ENCODE measurements at places on chromosomes 12 and 14. TPM values are rescaled to one million over a fixed set of nuclear protein-coding genes. Genes with fewer than 3 reads are reported as not detected.

GRCh38 chr14:67487937-67488893, at the start of gene TMEM229B:
TMEM229B (minus strand) TSS chr14:67488721; CDS start chr14:67473923, 14,798 bp downstream.
- no peak for DNase-seq

DNA sequence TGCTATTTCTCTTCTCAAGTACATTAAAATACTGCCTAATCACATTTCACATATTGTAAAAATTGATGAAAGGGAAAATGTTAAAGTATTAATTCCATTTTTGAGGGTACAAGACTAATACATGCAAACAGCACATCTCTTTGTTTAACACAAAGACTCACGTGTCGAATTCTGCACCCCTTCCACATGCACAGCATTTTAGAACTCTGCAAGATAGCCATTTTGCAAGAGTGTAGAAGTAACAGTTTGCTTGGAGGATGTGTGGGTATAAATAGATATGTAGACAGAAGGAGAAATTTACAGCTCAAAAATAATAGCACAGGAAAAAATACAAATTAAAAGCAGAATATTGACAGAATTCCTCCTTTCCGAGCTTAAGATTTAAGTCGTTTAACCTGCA, 2.5 kb downstream of the GRIN2B start:
- no peak for DNase-seq

GRCh38 chr12:89351489-89352241, 636 bp downstream of the DUSP6 start:
- no peak for DNase-seq

DNA sequence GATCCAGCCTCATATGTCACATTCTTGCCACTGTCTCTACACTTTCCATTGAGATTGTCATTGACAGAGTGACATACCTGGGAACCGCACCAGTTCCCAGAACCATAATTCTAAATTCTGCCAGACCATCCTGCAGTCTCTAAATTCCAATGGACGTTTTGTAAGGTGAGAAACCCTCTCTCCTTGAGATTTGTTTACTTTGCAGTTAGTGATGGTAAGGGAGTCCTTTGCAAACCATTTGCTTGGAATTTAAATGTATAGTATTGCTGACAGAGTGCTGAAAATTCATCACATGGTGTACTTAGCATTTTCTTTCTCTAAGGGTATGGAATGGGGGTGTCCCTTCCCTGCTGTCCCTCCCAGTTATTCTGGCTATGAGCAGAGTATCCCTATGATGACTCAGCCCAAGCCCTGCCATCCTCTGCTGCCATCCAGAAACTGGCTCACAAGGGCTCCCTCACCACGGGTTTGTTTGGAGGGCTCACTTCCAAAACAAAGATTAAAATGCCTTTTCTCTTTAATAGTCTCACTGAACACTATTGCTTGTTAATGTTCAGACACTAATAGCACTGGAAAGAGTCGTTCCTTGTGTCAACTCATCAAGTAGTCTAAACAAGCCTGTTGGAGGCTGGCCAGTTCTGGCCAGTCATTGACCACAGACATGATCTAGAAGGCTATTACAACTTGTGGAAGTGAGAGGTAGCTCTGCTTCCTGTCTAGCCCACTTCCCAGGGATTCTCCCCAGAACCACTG, 129.0 kb upstream of the HMGA2 start:
- DNase-seq, result no peak

- no peak for DNase-seq
Observed at GRCh38 chr12:123850246-123851134, 88.4 kb downstream of the DNAH10 start.

DNA sequence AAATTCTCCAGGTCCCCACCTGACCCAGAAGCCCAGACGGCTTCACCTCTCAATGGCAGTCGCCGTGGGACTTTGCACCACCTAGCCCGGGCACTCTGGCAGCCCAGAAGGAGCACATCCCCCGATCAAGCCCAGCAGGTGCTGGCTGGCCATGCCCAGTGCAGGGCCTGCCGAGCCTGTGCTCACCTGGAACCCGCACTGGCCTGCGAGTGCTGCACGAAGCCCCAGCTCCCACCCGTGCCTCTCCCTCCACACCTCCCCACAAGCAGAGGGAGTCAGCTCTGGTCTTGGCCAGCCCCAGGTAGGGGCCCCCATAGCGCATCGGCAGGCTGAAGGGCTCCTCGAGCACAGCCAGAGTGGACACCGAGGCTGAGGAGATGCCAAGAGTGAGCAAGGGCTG, 144.5 kb downstream of the NUBPL start:
- DNase-seq, result no peak

The OAS2 gene
- 14.0 TPM for total RNA-seq

GRCh38 chr12:105783983-105784947, 354.5 kb downstream of the NUAK1 start:
- no peak for DNase-seq

DNA sequence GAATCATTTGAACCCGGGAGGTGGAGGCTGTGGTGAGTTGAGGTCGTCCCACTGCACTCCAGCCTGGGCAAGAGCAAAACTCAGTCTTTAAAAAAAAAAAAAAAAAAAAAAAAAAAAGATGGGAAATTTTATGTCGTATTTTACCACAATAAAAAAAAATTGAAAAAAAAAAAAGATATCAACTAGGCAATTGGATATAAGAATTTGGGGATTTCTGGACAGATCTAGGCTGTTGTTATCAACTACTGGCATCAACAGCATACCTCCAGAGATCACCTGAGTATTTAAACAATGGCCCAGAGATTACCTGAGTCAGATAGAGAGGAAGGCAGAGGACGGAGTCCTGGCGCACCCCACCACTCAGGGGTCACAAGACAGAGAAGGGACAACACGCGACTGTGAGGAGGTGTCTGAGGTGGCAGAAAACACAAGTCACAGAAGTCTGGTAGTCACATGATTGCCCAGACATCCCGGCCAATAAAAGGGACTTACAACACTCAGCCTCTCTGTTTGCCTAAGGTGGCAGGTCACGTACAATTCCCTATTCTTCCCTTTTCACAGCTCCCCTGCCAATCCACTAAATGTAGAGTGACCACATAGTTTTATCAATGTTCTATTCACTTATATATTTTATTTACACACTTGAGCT, 1.8 kb downstream of the SPRING1 start:
- DNase-seq, result peak; percentile 80

GRCh38 chr12:71460850-71461609, 21.4 kb downstream of the LGR5 start:
- no peak for DNase-seq

DNA sequence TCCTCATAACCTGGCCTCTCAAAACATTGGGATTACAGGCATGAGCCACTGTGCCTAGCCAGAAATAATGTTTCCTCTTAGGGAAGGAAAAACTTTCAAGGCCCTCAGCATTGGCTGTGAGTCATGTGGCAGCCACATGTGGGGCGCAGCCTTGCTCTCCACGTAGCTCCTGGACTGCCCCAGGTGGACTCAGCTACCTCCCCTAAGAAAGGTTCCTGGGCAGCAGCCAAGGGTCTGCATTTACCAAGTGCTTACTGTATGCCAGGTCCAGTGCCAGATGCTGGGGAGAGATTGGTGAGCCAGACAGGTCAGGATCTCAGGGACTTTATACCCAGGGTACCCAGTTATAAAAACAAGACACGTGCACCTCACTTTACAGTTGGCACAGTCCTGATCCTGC, 3.7 kb upstream of the TRPV4 start:
- DNase-seq, result no peak

- no peak for DNase-seq
Observed at GRCh38 chr12:3317841-3318501, 173.0 kb upstream of the PRMT8 start.

- DNase-seq, result no peak
Observed at GRCh38 chr12:109737126-109737525, 23.5 kb downstream of the FAM222A start.

The PLA2G1B gene
- total RNA-seq, result not detected

The GLS2 gene
- total RNA-seq, result 5.2 TPM

GRCh38 chr14:30573226-30573814, 14.4 kb downstream of the G2E3 start:
- no peak for DNase-seq

Measured in vagina (tissue), 2 donors.